Stomach (tissue), 19 donors: ENCODE measurements at places on chromosomes 5 and 9. TPM values are rescaled to one million over a fixed set of nuclear protein-coding genes. Genes with fewer than 3 reads are reported as not detected.
A peak's percentile ranks its signal among the peaks of the same experiment; 100 is the strongest.

GRCh38 chr9:124218438-124218982 is 39.2 kb upstream of the NEK6 start:
- DNase-seq: peak; percentile 68

- no peak for DNase-seq
Measured at GRCh38 chr5:38422622-38423021, 133.8 kb downstream of the LIFR start.

- DNase-seq: no peak
Measured at GRCh38 chr5:42005561-42006153, 80.6 kb downstream of the FBXO4 start.

GRCh38 chr5:103041071-103041676 is 78.8 kb downstream of the GIN1 start:
- DNase-seq: no peak

DNA sequence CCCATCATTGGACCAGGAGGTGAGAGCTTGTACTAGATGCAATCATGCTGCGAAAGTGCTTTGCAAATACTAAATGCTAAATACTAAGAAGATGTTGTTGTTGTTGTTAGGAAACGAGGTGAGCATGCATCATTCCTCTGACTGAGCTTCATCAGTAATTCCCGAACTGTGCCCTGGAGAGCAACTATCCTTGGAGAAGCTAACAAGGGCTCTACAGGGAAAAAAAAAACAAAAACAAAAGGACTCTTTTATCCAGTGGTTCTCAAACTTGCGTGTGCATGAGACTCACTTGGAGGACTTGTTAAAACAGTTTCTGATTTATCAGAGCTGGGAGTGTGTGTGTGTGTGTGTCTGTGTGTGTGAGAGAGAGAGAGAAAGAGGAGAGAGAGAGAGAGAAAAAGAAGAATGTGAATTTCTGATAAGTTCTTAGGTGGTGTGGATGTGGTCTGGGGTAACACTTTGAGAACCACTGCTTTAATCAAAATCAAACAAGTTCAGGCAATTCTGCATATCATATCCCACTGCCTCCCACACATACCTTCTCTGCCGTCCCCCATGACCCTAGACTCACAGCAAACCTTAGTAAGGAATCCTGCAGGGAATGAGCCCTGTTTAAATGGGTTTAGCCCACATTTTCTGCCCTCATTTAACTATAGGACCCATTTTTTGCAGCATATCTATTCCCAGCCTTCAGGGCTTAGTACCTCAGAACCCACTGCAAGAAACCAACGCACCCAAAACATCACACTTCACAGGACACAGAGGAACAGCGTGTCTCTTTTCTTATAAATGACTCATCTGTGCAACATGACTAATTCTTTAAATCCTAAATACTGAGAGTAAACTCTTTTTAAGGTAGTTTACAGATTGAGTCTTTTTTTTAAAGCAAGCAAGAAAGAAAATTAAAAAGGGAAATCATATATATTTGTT is 48.9 kb downstream of the PDE6A start:
- DNase-seq: no peak

DNA sequence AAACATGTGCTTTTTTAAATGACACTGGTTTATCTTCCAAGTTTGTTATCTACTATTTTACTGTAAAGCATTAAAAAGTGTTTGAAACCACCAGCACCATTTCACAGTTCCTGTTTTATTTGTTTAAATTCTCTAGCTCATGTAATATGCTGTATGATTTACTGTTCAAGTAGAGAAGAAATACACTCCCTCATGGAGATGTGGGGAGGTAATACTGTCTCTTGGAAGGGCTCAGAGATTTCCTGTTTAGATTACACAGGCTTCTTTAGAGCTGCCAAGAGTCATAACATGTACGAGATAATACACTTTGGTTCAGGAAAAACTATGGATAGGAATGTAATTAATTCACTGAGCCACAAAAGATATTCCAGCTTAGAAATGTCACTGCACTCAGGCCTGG is 135.0 kb upstream of the CCDC152 start:
- DNase-seq: peak; percentile 14

DNA sequence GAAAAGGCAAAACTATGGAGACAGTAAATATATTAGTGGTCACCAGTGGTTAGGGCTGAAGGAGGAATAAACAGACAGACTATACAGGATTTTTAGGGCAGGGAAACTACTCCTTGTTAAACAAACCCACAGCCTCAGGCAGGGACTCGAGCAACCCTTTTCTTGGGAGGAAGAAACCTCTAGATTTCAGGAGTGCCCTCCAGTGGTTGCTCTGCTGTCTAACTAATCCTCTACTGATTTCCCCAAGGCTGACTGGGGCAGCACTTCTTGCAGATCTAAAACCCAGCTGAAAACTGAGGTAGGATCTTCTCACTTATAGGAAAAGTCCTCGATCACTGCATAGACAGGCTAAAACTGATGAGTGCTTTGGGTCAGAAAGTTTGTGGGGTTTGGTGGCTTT is 176.8 kb downstream of the ISOC1 start:
- DNase-seq: no peak

DNA sequence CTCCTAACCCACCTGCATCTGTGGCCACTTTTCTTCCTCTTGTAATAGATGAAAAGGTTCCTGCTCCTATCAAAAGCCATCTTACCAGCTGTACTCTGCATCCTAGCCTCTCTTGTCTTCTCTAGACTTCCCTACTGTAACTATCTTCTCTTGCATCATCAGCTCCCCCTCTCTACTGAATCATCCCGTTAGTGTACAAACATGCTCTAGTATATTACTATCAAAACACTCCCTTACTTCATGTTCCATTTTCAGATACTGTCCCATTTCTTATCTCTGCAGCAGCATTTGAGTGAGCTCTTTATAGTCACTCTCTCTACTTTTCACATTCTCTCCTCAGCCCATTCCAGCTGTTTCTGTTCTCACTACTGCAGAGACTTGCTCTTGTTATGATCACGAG is 2.8 kb downstream of the SRA1 start:
- no peak for DNase-seq

SMU1 gene
- total RNA-seq: 2.2 TPM

GARIN3 gene
- total RNA-seq: not detected

APBA1 gene
- 2.7 TPM for total RNA-seq

DNAI1 gene
- not detected for total RNA-seq
